ENCODE measurements at places on chromosomes 16 and 17.
A peak's percentile ranks its signal among the peaks of the same experiment; 100 is the strongest.

- DNase-seq: no peak
These were observed 29.9 kb downstream of the BAIAP2 start for GRCh38 chr17:81064678-81065475.

DNA sequence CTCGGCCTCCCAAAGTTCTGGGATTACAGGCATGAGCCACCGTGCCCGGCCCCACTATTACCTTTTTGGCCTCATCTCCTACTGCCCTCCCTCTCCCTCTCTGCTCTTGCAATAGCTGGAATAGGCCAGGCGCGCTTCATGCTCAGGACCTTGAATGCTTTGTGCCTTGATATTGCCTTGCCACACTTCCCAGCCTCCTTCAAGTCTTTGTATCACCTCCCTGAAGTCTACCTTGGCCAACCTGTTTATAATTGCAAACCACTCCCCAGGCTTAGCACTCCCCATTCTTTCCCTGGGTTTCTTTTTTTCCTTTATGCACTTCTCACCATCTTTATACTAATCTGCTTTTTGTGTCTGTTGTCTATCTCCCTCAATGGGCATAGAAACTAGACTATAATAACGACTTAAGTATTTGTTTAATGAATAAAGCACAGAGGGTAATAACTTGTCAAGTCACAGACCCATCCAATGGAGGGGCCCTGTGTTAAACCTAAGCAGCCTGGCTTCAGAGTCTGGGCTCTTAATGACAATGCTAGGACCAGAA, 6.6 kb downstream of the OGFOD1 start:
- DNase-seq: no peak

- DNase-seq: no peak
These were observed 42.9 kb upstream of the MRTFB start for GRCh38 chr16:14028202-14028601.

GRCh38 chr16:8053437-8053836, 536.9 kb downstream of the TMEM114 start:
- DNase-seq: no peak

DNA sequence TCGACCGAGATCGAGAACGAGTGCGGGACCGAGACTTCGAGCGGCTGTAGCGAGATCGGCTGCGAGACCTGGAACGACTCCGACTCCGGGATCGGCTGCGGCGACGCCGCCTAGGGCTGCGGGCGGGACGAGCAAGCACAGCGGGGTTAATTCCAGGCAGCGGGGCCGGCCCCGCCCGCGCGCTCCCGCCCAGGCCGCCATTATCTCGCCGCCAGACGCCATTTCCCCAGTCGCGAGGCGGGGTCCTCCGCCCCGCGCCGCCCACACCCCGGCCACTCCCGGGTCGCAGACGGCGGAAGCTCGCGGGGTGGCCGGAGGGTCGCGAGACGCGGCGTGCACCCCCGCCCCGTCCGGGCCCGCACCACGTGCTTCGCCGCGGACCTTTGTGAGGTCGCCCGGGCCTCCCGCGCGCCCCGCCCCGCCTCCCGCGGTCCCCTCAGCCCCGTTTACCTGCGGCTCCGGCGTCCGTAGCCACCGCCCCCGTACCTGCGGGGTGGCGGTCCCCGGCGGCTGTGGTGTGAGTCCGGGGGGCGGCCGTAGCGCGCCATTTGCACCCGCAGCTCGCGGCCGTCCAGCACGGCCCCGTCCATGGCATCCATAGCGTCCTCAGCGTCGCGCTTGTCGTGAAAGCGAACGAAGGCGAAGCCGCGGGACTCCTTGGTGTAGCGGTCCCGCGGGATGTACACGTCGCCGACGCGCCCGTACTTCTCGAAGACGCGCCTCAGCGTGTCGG, 616 bp downstream of the SRSF2 start:
- DNase-seq: peak; percentile 39

DNA sequence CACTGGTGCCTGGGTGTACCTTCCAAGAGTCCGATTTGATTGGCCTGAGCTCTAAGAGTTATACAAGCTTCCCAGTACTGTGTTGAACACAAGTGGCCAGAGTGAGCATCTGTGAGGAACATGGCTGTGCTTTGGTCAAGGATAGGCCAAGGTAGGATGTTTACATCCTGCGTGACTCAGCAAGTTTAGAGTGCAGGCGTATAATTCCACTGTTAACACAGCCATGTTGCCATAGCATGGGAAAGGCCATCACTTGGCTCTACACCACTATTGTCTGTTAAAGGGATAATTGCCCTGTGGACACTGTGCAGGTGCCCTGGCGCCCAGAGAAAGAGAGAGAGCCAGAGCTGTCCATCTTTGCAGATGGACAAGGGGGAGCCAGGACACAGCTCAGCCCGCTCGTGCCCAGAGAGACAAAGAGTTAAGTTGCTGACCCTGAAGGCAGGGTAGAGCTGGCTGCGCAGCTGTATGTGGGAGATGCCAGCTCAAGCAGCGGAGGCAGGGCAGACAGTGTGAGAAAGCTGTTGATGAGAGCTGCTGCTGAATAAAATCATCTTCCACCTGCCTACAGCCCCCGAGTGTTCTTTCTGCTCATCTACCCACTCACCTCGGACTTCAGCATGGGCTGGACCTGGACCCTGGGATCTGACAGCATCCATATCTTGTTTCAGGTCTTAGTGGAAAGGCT, 11.7 kb downstream of the CFAP52 start:
- no peak for DNase-seq

Data from stimulated activated CD8-positive, alpha-beta memory T cell treated with anti-CD3 and anti-CD28 coated beads, Interleukin-4, amount 100 ng/mL, for 1 hour (primary cell).